Activated T-helper 1 cell treated with anti-CD3 and anti-CD28 coated beads, Interleukin-2, amount 50 U/mL, for 16 hours (primary cell): ENCODE measurements at places on chromosomes 11 and 22.
A peak's percentile ranks its signal among the peaks of the same experiment; 100 is the strongest.

DNA sequence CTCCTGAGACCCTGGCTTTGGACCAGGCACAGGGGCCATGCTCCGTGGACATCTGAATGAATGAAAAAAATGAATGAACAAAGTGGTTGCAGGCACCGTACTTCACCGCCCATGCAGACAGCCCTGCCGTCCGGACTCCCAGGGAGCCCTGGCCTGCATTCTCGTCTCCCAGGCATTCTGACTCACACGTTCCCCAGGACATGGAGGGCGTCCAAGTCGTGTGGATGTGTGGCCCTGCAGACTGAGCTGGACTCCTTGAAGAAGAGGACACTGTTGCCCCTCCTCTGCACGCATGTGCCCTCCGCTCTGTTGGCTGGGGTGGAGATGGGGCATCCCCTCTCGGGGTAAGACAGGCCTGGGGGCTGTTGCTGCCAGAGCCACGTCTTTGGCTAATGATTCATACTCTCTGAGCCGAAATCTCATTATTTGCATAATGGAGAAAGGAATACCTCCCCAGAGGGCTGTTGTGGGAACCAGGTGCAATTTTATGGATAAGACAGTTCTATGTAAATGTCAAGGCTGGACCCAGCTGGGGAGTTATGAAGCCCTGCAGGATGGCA lies 49.7 kb downstream of the RTL6 start:
- DNase-seq, result no peak

DNA sequence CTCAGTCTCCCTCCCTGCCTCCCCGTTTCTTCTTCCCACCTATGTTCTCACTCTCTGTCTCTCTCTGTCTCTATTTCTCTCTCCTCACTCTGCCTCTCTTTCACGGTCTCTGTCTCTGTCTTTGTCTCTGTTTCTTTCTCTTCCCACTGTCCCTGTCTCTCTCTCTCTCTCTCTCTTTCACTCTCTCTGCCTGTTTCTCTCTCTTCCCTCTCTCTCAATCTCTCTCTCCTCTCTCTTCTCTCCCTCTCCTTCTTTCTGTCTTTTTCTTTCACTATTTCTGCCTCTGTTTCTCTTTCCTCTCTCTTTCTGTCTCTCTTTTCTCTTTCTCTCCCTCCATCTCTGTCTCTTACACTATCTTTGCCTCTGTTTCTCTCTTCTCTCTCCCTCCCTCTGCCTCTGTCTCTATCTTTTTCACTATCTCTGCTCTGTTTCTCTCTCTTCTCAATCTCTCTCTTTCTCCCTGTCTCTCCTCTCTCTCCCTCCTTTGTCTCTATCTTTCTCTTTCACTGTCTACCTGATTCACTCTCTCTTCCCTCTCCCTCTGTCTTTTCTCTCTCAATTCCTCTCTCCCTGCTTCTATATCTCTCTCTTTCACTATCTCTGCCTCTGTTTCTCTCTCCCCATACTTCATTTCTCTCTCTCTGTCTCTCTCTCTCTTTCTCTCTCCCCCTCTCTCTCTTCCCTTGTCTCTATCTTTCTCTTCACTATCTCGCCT lies 5.4 kb downstream of the APLNR start:
- DNase-seq, result no peak

GRCh38 chr11:95230810-95231126 lies 234 bp downstream of the SESN3 start:
- DNase-seq, result no peak

DNA sequence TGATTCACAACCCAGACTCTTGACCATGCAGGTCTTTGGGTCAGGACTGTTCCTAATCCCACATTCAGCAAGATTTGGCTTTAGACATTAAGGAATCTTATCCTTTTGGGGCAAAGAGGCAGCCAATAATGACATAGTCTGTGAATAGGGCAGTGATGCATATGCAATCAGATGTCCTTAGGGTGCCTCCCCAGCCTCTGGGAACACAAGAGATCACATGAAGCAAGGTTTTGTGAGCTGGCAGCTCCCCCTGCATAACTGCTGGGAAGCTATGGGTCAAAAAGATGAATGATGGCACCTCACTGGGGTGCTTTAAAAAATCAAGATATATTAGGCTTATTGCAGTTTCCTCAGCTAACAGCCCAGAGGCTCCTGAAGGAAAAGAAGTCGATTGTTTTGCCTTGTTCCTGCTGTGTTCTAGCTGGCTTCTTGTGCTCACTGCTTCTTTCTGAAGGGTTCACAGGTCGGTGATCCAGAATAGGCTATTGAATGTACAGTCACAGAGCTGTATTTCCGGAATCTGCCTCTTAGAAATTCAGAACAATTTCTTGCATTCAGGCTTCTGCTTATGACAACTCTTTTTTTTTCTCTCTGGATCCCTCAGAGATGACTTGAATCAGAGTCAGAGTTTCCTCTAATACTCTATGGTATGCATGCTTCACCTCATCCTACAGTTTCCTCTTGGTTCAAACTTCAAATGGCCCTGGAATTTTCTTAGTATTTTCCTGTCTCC lies 31.7 kb downstream of the INSC start:
- no peak for DNase-seq

DNA sequence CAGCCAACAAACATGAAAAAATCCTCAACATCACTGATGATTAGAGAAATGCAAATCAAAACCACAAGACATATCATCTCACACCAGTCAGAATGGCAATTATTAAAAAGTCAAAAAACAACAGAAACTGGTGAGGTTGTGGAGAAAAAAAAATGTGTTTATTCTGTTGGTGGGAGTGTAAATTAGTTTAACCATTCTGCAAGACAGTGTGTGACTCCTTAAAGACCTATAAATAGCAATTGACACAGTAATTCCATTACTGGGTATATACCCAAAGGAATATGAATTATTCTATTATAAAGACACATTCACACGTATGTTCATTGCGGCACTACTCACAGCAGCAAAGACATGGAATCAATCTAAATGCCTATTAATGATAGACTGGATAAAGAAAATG lies 427.3 kb upstream of the CHORDC1 start:
- DNase-seq, result no peak

DNA sequence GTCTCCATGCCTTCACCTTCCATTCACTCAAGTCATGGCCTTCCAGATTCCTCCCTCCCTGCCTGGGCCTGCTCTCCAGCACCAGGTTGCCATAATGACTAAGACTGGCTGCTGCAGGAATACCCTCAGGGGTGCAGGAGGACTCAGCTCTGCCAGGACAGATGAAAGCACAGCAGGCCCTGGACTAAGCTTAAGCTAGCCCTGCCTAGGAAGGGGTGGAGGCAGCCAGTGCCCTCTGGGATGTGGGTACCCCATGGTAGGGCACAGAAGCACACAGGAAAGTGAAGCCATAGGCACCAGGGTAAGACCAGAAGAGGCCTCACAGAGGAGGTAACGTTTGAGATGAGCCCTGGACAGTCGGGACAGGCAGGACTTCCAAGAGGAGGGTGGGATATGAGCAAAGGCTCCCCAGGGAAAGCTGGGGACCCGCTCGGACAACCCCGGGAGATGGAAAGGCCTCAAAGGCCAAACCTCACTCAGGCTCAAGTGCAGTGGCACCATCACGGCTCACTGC lies 3.0 kb upstream of the RIN1 start:
- no peak for DNase-seq

DNA sequence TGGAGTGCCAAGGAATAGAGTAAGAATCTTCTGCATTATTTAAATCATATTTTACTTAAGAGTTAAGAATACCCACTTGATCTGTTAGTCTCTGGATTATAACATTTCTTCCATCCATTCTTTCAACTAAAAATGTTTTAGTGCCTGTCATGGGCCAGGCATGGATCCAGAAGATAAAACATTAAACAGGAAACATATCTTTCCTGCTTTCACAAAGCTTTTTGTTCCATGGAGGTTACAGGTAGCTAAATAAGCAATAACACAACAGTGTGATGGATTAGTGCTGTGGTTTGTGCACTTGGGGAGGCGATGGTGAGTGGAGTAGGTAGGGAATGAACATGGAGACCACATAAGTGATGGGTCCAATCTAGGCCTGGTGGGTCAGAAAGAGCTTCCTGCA lies 258.5 kb downstream of the DDX10 start:
- DNase-seq, result no peak

DNA sequence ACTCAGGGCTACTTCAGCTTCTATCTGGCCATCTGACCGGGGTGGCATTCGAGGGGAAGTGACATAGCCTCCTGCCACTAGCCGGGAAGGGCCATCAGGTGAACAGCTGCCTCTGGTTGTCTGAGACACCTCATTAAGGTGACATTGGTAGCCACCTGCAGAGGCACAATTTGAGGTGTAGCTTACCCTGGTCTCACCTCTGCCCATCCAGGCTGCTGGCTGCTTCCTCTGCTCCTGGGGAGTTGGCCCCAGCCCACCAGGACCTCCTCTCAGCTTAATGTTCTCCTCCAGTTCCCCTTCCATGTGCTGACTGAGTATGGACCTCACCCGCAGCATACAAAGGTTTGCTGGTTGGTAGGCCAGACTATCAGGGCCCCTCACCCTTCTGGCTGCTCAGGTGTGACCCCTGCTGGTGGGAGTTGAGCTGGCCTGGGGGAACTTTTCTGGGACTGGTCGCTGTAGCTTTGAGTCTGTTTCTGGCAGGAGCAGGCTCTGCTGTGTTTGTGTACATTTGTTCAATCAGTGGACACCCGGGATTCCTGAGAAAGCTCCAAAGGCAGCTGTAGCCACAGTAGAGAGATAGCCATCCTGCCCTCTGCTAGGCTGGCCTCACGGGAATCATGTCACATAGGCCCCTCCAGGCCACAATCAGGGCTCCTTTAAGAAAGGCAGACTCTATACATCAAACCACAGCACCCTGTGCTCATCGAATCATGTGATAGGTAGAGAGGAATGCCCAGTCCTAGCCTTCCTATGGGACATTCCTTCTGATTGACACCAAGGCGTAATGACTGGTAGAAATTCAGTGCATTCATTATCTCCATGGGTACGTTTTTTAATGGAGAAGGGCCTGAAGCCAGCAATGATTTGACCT lies 295.1 kb upstream of the PLET1 start:
- DNase-seq, result peak; percentile 31

DNA sequence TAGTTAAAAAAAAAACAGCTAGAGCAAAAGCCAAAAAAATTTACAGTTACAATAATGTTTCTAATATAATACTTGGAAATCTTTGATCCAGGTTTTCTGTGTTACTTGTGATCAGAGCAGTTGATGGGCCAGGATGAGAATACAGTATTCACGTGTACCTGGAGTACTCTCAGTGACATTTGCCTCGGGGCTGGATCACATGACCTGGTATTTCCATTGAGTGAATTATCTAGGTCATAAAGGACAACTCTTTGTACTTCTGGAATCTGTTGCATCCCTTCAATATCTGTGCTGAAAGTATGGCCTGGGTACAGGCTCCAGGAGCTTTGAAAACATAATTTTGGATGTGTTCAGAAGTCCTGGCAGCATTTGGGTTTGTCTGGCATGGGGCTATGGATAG lies 93.5 kb downstream of the GRAMD1B start:
- DNase-seq, result no peak

GRCh38 chr22:47044722-47045535 lies 282.5 kb downstream of the TBC1D22A start:
- no peak for DNase-seq
